ENCODE measurements at places on chromosomes 5 and 9. TPM values are rescaled to one million over a fixed set of nuclear protein-coding genes. Genes with fewer than 3 reads are reported as not detected.

- DNase-seq: no peak
Observed at GRCh38 chr5:118988866-118989180, 476 bp upstream of the DTWD2 start.

DNA sequence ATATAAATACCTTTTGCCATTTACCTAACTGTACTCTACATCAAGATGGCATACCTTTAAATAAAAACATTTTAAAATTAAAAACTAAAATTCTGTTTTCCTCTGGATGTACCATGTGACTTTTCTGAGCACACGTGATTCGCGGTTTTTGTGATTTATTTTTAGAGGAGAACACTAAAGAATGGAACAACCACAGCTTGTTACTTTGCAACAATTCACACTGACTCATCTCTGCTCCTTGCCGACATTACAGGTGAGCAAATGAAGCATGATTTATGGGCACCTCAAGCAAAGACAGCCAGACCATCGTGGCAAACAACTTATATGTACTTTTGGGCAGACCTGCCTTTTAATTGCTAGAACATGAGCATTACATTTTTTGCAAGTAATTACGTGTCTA is 61.3 kb downstream of the GDA start:
- no peak for DNase-seq

DNA sequence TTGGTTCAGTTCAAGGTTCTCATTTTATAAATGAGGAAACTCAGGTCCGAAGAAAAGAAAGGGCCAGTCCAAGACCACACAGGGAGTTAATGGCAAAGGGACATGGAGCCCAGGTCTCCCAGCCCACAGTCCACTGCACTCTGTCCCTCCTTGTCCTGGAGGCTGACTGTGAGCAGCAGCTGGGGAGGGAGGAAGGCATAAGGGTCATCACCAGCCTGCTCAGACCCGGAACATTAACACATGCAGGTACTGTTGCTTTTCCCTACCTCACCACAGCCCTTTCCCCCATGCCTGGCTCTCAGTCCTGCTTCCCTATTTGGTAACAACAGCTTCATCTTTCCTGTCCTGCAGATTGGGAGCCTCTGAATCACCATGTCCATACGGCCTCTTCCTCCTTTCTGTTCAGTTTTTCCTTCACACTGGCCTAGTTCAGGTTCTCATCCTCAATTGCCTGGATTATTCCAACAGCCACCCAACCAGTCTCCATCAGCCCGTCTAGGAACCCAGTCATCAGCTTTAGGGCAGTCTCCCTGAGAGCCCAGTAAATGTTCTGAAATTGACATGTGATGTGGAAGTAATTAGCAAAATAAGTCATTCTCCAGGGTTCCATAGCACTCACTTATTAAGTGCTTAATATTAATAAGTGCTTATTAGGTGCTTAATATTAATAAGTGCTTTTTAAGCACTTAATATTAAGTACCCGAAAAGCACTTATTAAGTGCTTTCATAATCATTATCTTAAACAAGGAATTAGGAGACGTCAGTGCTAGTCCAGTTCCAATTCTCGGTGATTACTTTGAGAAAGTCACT is 4.3 kb downstream of the GPX3 start:
- no peak for DNase-seq

- no peak for DNase-seq
Observed at GRCh38 chr5:119288379-119289033, 67.3 kb upstream of the TNFAIP8 start.

- DNase-seq: no peak
Observed at GRCh38 chr5:16656561-16657191, 39.9 kb upstream of the RETREG1 start.

Gene PLAA
- total RNA-seq: not detected

GRCh38 chr5:42057254-42057690 is 132.2 kb downstream of the FBXO4 start:
- DNase-seq: peak; percentile 89
